Right renal cortex interstitium (tissue), 3 donors: ENCODE measurements at places on chromosomes 3 and 15. TPM values are rescaled to one million over a fixed set of nuclear protein-coding genes. Genes with fewer than 3 reads are reported as not detected.

DNA sequence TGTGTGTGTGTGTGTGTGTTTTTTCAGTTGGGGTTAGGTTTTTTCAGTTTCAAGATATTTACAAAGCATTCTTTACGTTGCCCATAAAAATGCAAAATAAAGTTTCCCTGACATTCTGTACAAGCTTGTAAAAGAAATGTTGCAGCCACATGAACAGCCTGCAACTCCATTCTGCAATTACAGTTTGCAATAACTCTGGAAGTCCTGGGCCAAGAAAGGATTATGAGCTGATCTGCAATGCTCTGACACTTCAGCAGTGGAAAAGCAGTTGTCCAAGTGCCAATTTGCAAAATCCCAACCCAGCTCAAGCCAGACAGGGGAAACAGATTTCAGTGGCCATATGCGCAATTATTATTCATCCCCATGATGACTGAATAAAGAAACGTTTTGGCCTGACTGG, 322.1 kb downstream of the MEX3B start:
- no peak for DNase-seq

DNA sequence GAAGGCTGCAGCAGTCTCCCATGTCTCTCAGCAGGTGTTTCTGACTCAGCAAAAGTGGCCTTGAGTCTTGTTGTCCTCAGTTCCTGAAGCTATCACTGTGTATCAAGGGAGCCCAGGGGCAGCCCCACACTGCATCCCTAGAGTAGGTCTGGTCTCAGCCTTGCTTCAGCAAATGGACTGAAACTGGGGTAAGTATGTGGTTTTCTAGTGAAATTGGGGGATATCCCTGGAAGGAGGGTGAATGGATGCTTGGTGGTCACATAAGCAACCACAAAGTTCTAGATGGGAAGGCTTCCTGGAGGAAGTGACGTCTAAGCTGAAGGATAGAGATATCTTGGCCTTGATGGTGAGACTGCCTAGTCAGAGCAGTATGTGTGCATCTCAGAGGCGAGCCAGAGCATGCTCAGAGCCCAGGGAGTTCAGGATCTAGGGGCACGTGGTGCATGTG, 38.4 kb downstream of the TMEM158 start:
- no peak for DNase-seq

DNA sequence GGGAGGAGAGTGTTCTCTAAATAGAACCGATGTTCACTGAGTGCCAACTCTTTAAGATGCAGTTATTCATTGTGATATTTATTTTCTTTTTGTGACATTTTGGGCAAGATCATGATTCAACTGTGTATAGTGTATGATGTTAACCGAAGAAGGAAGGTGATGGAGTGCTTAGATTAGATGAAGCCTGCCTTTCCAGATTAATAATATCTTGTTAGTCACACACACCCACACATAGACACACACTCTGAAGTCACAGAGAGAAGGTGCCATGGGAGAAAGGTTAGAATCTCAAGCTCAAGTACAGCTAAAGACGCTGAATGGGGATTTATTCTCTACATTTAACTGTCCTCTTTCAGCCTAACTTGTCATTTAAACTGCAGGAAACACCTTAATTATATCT, 77.0 kb downstream of the SLC9A9 start:
- DNase-seq, result no peak

DNA sequence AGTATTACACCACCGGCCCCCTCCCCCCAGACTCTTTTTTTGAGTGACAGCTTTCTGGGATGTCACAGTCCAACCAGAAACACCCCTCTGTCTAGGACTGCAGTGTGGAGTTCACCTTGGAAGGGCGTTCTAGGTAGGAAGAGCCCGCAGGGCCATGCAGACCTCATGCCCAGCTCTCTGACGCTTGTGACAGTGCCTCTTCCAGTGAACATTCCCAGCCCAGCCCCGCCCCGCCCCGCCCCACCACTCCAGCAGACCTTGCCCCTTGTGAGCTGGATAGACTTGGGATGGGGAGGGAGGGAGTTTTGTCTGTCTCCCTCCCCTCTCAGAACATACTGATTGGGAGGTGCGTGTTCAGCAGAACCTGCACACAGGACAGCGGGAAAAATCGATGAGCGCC, 63.6 kb downstream of the AAGAB start:
- no peak for DNase-seq

DNA sequence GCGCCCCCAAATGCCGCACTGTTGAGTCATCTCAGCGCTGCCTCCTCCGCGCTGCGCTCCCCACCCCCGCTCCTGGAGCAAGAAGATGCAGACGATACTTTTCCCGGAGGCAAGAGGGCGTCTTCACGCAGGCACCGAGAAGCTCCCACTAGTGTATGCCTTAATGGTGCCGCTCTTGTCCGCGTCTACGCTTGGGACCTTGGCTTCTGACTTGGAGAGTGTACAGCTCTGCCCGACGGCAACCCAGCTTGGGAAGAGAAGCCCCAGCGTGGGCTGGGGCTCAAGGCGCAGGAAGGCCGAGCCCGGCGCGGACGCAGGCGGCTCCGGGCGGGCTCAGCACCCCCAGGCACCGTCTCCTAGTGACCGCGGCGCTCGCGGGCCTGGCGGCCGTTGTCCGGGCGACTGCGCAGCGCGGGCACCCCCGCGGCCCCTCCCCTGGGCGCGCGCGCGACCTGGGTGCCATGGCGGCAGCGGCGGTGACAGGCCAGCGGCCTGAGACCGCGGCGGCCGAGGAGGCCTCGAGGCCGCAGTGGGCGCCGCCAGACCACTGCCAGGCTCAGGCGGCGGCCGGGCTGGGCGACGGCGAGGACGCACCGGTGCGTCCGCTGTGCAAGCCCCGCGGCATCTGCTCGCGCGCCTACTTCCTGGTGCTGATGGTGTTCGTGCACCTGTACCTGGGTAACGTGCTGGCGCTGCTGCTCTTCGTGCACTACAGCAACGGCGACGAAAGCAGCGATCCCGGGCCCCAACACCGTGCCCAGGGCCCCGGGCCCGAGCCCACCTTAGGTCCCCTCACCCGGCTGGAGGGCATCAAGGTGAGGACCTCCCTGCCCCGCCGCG, at the start of gene P4HTM:
P4HTM (plus strand) TSS at position 446 of the 840 bp plus-strand sequence; CDS start at position 462, 16 bp downstream.
- peak; percentile 80 for DNase-seq

DNA sequence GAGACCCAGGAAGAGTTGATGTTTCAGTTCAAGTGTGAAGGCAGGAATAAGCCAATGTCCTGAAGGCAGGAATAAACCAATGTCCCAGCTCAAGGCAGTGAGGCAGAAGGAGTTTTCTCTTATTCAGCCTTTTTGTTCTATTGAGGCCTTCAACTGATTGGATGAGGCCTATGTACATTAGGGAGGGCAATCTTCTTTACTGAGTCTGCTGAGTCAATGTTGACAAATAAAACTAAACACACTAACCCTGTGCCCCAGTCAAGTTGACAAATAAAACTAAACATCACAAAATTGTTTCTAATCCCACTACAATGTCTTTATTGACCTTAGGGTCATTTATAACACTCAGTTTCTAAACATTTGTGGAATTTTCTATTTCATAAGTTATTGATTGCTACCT, 100.0 kb downstream of the CACNA2D3 start:
- DNase-seq, result no peak

DNA sequence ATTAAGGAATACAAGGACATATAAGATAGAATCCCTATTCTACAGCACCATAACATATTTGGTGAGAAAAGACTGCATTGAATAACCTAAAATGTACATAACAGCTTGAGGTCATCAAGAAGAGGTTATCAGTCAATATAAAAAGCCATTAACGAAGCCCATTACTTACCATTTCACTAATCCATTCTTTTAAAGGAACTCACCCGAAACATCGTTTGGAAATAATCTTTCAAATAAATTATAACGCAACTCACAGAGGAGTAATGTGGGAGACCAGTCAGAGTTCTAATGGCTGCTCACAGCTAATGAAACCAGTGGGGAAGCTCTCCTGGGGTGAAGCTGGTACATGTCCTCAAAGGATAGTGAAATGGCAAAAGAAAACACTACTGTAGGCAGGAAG, 188.4 kb downstream of the TBC1D5 start:
- no peak for DNase-seq

DNA sequence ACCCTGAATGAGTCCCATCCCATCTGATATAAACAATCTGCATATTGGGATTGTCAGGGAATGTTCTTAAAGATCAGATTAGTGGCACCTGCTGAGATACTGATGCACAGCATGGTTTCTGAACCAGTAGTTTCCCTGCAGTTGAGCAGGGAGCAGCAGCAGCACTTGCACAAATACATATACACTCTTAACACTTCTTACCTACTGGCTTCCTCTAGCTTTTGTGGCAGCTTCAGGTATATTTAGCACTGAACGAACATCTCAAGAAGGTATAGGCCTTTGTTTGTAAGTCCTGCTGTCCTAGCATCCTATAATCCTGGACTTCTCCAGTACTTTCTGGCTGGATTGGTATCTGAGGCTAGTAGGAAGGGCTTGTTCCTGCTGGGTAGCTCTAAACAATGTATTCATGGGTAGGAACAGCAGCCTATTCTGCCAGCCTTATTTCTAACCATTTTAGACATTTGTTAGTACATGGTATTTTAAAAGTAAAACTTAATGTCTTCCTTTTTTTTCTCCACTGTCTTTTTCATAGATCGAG, 4.5 kb downstream of the B2M start:
- no peak for DNase-seq

- DNase-seq, result no peak
These were observed 27.9 kb upstream of the PRTG start for GRCh38 chr15:55770806-55771205.

- no peak for DNase-seq
These were observed 895.0 kb downstream of the CADM2 start for GRCh38 chr3:85853805-85854204.

DNA sequence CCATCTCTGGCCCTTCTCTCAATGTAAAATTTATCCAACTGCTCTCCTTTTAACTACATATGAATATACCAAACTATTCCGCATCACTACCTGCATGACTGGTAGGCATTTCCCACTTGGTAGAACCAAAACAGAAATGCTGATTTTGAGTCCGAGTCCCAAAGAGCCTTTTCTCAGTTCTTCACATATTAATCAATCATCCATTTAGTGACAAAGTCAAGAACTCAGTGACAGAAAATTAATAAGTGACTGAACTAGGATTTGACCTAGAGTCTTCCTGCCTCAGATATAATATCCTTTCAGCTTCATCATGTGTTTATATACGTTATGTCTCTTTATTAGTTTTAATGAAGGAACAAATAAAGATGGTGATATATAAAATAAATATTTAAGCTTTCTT, 700.6 kb upstream of the GOLIM4 start:
- DNase-seq, result no peak

DNA sequence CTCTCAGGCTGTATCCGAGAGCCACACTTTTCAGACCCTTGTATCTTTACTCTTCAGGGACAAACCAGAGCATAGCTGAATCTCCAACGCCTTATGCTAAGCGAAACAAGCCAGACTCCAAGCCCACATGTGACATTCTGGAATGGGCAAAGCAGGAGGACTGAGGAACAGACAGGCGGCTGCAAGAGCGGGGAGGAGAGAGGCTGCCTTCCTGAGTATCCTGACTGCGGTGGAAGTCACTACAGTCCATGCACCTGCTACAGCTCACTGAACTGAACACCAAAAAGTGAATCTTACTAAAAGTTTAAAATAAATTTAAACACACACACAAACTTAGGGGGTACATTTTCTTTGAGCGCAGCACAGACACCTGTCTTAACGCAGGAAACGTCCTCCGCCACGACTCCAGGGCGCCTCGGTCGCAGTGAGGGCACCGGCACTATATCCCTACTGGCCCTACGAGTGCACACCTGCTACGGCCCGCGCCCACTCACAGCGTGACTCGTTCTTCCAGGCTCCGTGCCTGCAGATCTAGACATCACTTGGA, 1.4 kb downstream of the CYFIP1 start:
- no peak for DNase-seq

Gene CD276
- polyA plus RNA-seq, result 163 TPM

Gene ARPIN
- polyA plus RNA-seq, result 28.5 TPM
